ENCODE measurements at places on chromosomes 13 and 19.

GRCh38 chr13:86003029-86003428 lies 203.8 kb upstream of the SLITRK6 start:
- DNase-seq = no peak

DNA sequence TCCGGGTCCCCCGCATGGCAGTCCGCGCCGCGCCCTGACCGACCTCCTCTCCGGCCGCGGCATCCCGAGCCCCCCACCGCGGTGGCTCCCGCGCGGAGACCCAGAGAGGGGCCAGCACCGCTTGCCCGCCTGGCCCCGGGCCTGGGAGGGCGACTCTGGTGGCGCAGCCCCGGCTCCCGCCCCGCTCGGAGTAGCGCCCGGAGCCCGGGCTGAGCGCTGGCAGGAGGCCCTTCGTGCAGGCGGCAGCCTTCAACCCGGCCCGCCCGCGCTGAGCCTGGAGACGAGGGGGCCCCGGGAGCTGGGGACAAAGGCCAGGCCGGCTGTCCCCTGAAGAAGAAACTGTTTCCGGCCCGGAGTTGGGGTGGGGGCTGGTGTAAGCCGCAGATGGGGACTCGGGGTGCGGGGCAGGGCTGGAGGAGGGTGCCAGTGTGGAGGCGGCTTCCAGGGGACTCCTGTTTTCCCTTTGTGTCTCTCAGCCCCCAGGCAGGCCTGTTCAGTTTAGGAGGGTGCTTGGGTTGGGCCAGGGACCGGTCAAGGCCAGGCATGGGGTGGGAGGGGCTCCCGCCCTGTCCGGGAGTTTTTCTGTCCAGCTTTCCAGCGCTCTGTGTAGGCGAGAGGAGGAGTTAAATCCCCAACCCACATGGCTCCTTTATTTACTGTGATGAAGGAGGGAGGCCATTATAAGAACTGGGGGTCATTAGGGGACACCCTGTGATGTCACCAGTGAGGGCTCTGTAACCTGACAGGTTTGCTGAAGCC lies 935 bp downstream of the LRP3 start:
- no peak for DNase-seq

DNA sequence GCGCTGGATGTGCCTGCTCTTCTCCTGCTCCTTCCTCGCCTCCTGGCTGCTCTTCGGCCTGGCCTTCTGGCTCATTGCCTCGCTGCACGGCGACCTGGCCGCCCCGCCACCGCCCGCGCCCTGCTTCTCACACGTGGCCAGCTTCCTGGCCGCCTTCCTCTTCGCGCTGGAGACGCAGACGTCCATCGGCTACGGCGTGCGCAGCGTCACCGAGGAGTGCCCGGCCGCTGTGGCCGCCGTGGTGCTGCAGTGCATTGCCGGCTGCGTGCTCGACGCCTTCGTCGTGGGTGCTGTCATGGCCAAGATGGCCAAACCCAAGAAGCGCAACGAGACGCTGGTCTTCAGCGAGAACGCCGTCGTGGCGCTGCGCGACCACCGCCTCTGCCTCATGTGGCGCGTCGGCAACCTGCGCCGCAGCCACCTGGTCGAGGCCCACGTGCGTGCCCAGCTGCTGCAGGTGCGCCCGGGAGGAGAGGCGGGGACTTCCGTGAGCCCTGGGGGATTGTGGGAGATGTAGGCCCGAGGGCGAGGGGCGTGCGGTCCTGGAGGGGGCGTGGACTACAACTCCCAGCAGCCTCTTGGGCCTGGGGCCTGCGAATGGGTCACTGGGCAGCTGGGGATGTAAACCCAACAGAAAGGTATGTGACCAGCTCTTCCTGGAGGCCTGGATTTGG lies 6.7 kb downstream of the KCNJ14 start:
- DNase-seq = no peak

- DNase-seq = no peak
Measured at GRCh38 chr13:108963276-108963810, 333.9 kb downstream of the MYO16 start.

GRCh38 chr13:74966275-74966674 lies 515.7 kb downstream of the TBC1D4 start:
- no peak for DNase-seq

GRCh38 chr19:7788178-7788932 lies 25.3 kb downstream of the CLEC4M start:
- DNase-seq = no peak

DNA sequence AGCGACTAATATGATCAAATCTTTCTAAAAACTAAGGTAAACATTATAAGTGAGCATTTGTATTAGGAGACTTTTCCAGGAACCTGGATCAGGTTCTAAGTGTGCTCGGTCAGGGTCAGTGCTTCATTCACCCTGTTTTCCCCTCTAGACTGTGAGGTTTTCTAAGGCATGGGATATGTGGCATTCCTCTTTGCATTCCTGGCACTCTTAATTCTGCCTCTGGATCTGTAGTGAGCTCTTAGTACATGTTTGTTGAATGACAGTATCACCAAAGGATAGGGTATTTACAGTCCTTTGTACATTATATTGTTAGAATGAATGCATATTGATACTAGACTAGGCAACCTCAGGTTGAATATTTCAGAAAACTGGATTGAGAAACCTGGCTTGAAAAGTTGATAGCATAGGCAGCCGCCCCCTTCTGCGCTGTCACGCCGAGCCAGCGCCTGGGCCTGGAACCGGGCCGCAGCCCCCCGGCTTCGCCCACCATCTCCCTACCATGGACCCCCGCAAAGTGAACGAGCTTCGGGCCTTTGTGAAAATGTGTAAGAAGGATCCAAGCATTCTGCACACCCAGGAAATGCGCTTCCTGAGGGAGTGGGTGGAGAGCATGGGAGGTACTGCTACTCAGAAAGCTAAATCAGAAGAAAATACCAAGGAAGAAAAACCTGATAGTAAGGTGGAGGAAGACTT lies 156.5 kb downstream of the KCNRG start:
- DNase-seq = no peak

- no peak for DNase-seq
Measured at GRCh38 chr19:39375929-39376328, 15.0 kb downstream of the PAF1 start.

DNA sequence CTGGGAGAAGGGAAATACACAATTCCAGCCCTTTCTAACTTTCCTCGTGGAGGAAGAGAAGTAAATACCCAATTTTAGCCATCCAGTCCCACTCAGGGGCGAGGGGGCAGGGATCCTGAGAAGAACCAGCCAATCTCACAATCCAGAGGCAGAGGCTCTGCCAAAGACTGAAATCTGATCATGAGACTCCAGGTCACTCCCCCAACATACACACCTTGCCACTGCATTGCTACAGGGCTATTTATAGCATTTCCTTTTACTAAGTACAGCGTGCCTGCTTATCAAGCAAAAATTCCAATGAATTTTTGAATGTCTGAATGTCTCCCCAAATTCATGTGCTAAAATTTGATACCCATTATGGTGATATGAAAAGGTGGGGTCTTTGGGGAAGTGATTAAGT lies 1687.5 kb downstream of the EFNB2 start:
- DNase-seq = no peak

DNA sequence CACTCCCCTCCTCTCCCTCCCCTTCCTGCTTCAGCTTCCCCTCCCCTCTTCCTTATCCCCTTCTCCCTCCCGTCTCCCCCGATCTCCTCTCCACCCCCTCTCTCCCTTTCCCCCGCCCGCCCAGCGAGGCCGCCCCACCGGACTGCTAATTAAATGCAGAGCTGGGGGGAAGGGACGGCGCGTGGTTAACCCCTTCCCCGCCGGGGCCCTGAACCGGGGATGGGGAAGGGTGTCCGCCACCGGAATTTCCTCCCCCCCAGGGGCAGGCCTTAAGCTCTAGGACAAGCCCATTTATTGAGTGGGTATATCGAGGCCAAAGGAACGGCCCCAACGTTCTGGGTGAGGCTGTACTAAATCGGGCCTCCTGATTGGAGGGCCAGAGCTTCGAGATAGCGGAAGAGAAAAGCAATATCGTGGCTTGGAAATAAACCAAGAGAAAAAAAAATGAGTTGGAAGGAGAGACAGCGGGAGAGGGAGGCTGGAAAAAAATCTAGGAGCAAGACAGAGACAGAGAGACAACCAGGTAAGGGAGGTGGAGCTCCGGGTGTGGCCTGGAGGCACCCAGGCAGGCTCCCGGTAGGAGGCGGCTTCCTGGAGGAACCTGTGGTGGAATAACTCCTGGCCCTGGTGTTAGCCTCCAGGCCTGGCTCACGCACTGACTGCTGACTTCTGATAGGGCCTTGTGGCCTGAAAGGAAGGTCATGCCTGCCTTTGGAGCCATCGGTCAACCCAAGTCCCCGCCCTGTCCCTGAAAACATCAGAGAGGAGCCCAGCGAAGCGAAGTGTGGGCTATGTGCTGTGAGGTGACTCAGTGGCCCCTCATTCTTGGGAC lies 11.6 kb upstream of the JUND start:
- DNase-seq = peak; percentile 55

DNA sequence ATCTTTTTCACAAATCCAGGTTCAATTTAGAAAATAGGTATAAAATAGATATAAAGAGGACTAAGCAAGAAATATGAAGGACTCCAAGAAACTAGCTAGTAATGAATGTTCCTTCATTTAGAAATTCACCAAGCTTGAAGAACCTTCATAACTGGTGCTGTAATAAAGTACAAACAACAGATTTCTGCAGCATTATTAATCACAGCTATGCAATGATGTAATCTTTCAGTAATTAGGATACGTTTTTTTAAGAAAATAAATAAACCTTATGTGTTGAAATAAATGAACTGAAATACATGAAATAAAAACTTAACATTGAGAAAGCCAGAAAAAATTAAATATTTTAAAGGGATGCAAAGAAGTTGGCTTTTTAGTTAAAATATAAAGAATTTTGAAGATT lies 236.1 kb downstream of the RGCC start:
- DNase-seq = no peak

DNA sequence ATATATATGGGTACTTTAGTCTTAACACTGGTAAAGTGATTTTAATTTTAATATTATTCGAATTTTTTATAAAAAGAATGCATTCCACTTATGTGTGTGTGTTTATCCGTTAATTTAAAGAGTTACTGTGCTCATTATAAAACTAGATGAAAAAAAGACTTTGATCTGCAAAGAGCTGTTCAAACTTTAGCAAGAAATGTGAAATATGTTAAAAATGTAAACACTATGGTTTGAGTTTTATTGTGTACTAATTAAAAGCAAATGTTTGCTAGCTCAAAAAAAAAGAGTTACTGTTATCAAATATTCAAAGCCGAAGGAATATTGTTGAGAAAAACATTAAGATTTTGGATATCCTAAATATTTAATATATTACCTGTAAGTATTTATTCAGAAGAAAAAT lies 34.5 kb downstream of the UFM1 start:
- DNase-seq = no peak

DNA sequence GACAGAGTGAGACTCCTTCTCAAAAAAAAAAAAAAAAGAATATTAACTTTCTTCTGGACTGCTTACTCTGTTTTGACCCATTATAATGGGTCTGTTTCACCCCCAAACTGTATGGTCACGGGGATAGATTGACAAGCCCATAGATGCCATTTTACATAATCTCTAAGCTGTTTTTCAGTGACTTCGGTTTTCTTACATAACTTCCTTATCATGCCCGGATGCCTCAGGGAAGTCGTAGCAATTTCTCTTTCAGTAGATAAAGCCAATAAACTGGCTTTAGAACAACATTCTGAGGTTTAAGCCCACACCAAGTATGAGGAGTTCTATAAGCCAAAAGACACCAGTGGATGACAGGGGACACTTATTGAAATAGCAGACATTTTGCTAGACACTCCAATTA lies 5.9 kb upstream of the ZNF254 start:
- no peak for DNase-seq

- DNase-seq = no peak
Measured at GRCh38 chr19:17091758-17092333, 16.3 kb downstream of the MYO9B start.

DNA sequence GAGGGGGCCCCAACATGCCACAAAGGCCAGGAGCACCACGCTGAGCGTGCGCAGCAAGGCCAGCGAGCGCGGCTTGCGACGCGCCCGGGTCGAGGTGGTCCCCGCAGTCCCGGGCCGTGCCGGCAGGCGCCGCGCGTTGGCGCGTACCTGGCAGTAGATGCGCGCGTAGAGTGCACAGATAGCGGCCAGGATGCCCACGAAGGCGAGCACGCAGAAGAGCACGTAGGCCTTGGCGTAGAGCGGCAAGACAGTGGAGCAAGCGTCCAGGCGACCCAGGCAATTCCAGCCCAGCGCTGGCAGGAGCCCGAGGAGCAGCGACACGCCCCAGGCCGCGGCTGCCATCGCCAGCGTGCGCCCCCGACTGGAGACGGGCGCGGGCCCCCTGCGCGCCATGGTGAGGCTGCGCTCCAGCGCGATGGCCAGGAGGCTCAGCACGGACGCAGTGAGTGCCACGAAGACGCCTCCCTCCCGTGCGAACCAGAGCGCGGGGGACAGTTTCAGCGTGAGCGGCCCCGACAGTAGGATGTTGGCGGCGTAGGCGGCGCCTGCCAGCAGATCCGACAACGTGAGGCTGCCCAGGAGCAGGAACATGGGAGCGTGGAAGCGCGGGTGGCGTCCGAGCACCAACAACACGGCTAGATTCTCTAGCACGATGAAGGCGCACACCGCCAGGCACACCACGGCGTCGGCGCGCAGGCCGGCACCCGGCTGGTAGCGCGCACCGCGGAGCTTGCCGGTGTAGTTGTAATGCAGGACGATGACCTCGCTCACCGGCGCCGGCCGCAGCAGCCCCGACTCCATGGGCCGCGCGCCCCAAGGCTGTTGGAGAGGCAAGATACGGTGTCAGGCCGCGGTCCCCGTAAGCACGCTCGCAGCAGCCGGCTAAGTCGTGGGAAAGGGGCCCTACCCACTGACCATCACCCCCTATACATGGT lies 2.8 kb downstream of the S1PR5 start:
- peak; percentile 30 for DNase-seq

DNA sequence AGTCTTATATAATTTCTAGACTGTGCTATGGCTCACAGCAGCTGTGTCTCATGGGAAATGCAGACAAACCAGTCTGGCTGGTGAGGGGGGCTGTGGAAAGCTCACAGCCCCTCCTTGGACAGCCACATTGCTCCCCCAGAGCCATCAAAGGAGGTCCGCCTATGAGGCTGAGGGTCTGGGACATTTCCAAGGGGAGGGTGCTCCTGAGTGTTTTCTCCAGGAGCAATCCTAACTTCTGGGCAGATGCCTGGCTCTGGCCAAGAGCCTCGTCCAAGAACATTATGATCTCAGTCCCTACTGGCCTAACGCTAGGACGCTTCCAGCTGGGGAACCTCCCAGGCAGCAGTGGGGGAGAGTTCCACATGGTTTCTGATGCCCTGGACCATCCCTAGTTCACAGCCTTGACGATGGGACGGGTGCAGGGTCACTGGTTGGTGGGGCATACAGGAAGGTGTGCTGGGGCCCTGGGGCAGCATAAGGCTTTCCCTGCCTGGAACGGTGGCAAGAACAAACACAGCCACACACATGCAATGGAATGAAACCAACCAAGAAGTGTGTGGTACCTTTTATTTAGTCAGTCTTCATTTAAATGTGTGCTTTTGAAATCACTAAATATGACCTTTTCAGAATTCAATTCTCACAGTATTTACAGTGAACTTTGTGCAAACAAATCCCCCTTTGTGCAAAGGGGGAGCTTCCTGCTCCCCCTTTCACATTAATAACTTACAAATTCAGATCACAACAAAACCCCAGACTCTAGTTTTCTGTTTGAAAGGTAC lies 60.6 kb downstream of the CDADC1 start:
- DNase-seq = no peak

GRCh38 chr13:51625555-51626345 lies 41.5 kb downstream of the WDFY2 start:
- DNase-seq = no peak
